ENCODE measurements at places on chromosomes 7 and 10.

GRCh38 chr7:100506356-100506923, 22.7 kb downstream of the NYAP1 start:
- peak; percentile 39 for DNase-seq
- no peaks in the 10 kb centered on the region for H3K4me1 ChIP-seq
- no peak overlapping the region for H3K4me3 ChIP-seq
- no peak overlapping the region for H3K27ac ChIP-seq
- H3K27me3 ChIP-seq, result no peaks in the 10 kb centered on the region

DNA sequence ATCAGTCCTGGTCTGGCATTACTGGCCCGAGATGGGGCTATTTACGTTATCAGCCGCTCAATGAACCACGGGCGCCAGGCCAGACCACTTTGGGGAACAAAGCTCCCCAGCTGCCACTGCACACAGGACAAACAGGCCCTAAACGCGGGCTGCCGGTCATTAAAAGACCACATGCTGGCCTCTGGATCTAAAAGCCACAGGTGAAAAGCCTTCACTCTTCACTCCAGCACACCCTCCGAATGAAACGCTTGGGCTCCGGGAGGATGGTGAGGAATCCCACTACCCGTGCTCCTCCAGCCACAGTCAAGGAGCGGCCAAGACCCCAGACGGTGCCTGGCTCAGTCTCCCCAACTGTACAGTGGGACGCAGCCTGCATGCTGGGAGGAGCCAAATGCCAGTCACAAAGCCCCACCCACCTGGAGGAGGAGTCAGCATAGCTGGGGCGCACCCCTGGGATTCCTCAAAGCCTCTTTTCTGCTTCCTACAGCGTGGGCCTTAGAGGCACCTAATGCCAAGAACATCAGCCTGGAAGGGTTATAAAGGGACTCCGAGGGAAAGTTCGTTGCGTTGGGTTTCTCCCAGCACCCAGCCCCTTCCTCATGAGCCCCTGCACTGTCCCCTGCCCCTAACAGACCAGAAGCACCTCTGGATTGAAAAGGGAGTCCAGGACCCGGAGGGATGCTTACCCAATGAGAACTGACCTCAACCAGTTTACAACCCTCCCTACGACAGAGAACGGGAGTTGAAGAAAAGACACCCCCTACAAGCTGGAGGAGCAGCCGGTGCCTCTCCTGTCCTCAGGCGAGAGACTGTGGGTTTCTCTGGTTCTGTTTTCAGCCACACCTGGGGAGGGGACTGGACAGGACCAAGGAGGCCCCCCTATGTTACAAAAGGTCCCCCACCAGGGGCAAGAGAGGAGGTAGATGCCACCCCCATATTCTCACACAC, 4.7 kb downstream of the PDGFA start:
- peaks cover 6% of the 10 kb centered on the region for H3K4me1 ChIP-seq
- H3K4me3 ChIP-seq, result peak overlapping the region; percentile 58
- peak; percentile 73 for DNase-seq
- H3K36me3 ChIP-seq, result peaks cover under 1% of the 10 kb centered on the region
- H3K27me3 ChIP-seq, result no peaks in the 10 kb centered on the region

DNA sequence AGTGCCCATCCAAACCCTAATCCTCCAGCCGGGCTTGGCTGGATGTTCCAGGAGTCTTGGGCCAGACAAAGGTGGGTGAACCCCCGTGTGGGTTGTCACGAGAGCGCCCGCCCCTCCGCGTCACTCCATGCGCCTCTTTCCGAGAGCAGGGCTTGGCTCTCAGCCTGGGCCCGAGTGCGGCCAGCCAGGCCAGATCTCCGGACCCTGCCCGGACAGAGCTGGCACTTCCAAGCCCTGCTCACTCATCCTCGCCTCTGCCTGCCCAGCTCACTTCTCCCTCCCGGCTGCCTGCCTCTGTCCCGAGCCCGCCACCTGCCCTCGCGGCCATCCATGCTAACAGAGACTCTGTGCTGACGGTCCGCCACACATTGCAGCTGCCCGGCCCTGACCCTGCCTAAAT, 34.6 kb downstream of the AGAP3 start:
- DNase-seq, result no peak
- H3K27ac ChIP-seq, result no peak overlapping the region
- H3K27me3 ChIP-seq, result no peaks in the 10 kb centered on the region
- H3K4me1 ChIP-seq, result peaks cover 3% of the 10 kb centered on the region

- no peaks in the 10 kb centered on the region for H3K36me3 ChIP-seq
- H3K4me3 ChIP-seq, result no peak overlapping the region
- H3K27ac ChIP-seq, result no peak overlapping the region
- no peak for DNase-seq
- H3K27me3 ChIP-seq, result no peaks in the 10 kb centered on the region
Observed at GRCh38 chr7:39516498-39516897, 49.7 kb upstream of the YAE1 start.

DNA sequence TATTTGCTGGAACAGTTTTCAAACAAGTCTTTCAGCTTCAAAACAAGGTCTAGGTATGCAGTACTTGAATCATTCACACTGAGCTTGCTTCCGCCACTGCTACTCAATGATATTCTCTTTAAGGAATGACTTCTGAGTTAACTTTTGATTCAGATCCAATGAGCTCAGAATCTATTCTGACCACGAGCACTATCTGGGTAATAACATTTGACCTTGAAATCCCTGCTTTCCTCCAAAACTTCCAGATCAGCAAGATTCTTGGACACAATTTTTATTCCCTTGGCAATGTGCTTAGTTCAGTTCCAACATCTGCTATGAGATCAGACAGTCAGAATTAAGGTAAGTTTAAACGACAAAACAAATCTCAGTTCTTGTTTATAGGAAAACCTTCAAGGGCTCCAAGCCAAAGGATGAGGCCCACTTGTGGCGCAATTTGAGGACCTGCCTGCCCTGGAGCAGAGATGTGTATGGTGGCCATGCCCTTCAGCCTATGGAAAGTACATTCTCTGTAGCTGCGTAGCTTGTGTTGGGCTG, 87.2 kb downstream of the RNF216 start:
- no peak overlapping the region for H3K27ac ChIP-seq
- H3K27me3 ChIP-seq, result no peaks in the 10 kb centered on the region
- no peak overlapping the region for H3K4me3 ChIP-seq
- no peak for DNase-seq

- H3K27ac ChIP-seq, result no peak overlapping the region
- H3K4me1 ChIP-seq, result no peaks in the 10 kb centered on the region
- no peaks in the 10 kb centered on the region for H3K27me3 ChIP-seq
- no peaks in the 10 kb centered on the region for H3K36me3 ChIP-seq
Observed at GRCh38 chr10:7950981-7951847, 103.3 kb upstream of the GATA3 start.
